ENCODE measurements at places on chromosomes 1 and 21. TPM values are rescaled to one million over a fixed set of nuclear protein-coding genes. Genes with fewer than 3 reads are reported as not detected.

Gene RNASEL
- total RNA-seq = 4.5 TPM

DNA sequence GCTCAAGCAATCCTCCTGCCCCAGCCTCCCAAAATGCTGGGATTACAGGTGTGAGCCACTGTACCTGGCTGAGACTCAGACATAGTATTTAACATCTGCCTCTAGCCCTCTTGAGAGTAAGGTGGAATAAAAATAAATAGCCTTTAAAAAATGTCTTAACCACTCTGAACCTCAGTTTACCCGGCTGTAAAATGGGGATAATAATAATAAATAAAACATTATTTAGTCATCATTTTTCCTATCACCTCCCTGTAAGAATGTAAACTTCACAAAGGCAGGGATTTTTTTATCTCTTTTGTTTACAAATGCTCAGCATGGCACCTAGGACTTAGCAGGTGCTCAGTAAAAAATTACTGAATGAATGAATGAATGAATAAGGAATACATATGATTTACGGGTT is 17.2 kb downstream of the EPHB2 start:
- no peaks in the 10 kb centered on the region for H3K27me3 ChIP-seq
- peaks cover 2% of the 10 kb centered on the region for H3K36me3 ChIP-seq
- H3K4me3 ChIP-seq = no peak overlapping the region
- H3K27ac ChIP-seq = no peak overlapping the region
- H3K4me1 ChIP-seq = peaks cover 20% of the 10 kb centered on the region

DNA sequence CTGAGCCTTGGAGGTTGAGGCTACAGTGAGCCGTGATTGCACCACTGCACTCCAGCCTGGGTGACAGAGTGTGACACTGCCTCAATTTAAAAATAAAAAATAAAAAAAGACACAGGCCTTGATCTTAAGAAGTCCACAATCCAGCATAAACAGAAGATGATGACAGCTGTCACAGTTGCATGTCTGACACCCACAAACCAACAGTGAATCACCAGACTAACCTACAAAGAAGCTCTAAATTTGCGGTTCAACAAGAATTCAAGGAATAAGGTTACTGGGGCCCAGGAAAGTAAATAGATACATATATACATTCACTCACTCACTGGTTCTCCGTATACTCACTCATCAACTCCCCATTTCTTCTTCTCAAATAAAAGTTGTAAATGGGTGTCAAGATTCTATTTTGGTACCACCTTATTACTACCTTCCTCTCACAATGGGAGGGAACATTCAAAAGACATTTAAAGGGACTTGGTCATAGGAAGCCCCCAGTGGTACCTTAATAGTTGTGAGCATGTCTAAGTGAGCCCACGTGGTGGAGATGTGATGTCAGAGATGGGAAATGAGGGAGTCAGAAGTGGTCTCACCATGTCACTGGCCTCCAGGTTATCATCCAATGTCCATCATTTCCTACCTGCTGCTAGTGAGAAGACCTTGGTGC is 66.9 kb upstream of the PRDX6 start:
- H3K27me3 ChIP-seq = no peaks in the 10 kb centered on the region
- H3K4me1 ChIP-seq = no peaks in the 10 kb centered on the region
- H3K27ac ChIP-seq = no peak overlapping the region
- DNase-seq = no peak

Gene LHX8
- 0.20 TPM for total RNA-seq

Gene PSMB4
- 202 TPM for total RNA-seq

- H3K27ac ChIP-seq = peak overlapping the region; percentile 74
- H3K36me3 ChIP-seq = peaks cover 30% of the 10 kb centered on the region
- no peaks in the 10 kb centered on the region for H3K27me3 ChIP-seq
- no peak overlapping the region for H3K4me3 ChIP-seq
Measured at GRCh38 chr1:74729741-74730478, 2.9 kb downstream of the CRYZ start.

DNA sequence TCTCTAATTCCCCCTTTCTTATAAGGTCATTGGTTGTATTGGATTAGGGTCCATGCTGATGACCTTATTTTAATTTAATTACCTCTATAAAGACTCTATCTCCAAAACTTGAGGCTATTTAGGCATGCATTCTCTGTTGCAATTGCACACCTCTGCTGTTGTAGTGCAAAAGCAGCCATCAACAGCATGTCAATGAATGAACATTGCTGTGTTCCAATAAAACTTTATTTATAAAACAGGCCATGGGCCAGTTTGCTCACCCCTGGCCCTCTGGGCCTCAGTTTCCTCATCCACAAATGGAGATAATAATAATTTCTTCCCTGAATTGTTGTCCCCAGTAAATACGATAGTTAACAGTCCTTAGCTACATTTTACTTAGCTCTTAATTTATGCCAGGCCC is 100.4 kb upstream of the USP24 start:
- peaks cover 24% of the 10 kb centered on the region for H3K4me1 ChIP-seq
- H3K27me3 ChIP-seq = no peaks in the 10 kb centered on the region
- no peaks in the 10 kb centered on the region for H3K36me3 ChIP-seq
- no peak overlapping the region for H3K4me3 ChIP-seq
- H3K27ac ChIP-seq = no peak overlapping the region

- H3K4me1 ChIP-seq = peaks cover 23% of the 10 kb centered on the region
- no peaks in the 10 kb centered on the region for H3K36me3 ChIP-seq
- no peak for DNase-seq
- H3K27ac ChIP-seq = no peak overlapping the region
Measured at GRCh38 chr1:158150523-158150922, 30.2 kb upstream of the CD1D start.

DNA sequence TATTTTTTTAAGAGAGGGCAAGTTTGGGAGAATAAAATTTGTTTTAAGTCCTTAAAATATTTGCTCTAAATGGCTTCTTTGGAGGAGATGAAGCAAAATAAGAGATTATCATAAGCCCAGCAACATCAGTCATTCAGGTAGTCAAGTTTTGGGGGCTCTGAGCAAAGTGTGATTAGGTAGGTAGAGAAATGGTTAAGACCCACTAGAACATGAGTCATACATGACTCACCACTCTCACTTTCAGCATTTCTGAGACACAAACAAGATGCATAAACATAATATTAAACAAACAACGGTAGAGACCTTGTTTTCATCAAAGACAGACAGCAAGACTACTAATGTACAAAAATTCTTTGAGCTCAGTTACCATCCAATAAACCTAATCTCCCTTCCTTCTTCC is 272.2 kb downstream of the LMO4 start:
- H3K4me3 ChIP-seq = no peak overlapping the region
- peaks cover 54% of the 10 kb centered on the region for H3K4me1 ChIP-seq
- H3K36me3 ChIP-seq = peaks cover 8% of the 10 kb centered on the region
- peak overlapping the region; percentile 58 for H3K27ac ChIP-seq
- no peak for DNase-seq

DNA sequence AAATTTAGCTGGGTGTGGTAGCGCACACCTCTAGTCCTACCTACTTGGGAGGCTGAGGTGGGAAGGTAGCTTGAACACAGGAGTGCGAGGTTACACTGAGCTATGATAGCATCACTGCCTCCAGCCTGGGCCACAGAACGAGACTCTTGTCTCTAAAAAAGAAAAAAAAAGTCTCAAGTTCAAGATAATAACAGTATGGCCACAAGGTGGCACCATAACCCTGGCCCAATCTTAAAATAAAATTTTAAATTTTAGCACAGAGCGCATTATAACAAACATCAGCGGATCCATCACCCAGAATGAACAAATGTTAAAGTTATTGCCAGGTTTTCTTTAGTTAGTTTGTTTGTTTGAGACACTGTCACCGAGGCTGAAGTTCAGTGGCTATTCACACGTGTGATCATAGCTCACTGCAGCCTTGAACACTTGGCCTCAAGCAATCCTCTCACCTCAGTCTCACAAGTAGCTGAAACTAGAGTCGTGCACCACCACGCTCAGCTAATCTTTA is 2.9 kb upstream of the HTR6 start:
- H3K27me3 ChIP-seq = peaks cover 60% of the 10 kb centered on the region
- no peak for DNase-seq
- H3K36me3 ChIP-seq = no peaks in the 10 kb centered on the region

Gene C2CD2
- total RNA-seq = 31.6 TPM

Gene PRAMEF13
- not detected for total RNA-seq

DNA sequence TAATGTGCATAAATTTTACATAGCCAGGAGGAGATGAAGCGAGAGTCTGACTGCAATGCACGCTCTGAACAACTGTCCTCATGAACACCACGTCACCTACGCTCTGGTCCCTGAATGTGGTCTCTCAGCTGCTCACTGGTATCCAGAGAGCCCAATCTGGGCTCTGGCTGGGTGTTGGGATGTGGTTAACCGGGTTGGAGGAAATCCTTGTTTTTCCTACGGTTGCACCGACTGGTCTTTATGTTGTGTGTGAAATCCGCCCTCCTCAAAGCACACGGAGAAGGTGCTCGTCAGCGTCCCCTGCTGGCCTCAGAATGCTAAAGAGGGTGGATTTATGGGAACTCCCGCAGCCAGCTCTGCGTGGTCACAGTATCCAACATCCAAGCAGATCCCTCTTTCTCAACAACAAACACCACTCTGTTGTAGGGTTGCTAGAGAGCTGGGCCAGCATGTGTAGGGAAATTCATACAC is 51.8 kb upstream of the FAM89A start:
- no peak overlapping the region for H3K27ac ChIP-seq
- H3K27me3 ChIP-seq = peaks cover 67% of the 10 kb centered on the region
- DNase-seq = no peak
- H3K4me1 ChIP-seq = no peaks in the 10 kb centered on the region
- no peaks in the 10 kb centered on the region for H3K36me3 ChIP-seq

- peaks cover 15% of the 10 kb centered on the region for H3K4me1 ChIP-seq
- DNase-seq = no peak
- peaks cover 3% of the 10 kb centered on the region for H3K27me3 ChIP-seq
- H3K4me3 ChIP-seq = no peak overlapping the region
Measured at GRCh38 chr1:12177156-12177998, 10.6 kb downstream of the TNFRSF1B start.

Gene CAPN8
- not detected for total RNA-seq

Gene BATF3
- total RNA-seq = 1.0 TPM

- DNase-seq = no peak
- no peaks in the 10 kb centered on the region for H3K27me3 ChIP-seq
- H3K4me1 ChIP-seq = peaks cover 2% of the 10 kb centered on the region
Measured at GRCh38 chr1:115214098-115214497, 124.0 kb downstream of the NGF start.

Gene SLAMF9
- total RNA-seq = not detected

Gene BRDT
- not detected for total RNA-seq

Gene FAM167B
- 1.8 TPM for total RNA-seq

Gene SPATA17
- 2.9 TPM for total RNA-seq

DNA sequence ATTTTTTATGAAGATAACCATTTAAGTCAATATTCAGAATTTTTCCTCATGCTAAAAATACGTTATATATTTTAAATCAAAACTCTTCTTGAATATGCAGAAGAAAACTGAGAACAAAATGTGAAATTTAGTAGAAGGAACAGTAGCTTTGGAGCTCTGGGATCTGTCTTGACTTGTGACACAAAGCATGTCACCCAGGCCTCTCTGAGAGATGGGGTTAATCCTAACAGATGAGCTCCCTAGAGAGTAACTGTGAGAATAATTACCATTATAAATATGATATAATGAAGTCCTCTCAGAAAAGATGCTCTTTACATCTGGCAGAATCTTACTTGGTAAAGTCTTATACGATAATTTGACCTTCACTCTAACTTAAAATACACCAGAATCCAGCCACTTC is 272.0 kb downstream of the PTPRC start:
- peaks cover 22% of the 10 kb centered on the region for H3K36me3 ChIP-seq
- H3K27ac ChIP-seq = peak overlapping the region; percentile 71
- no peak for DNase-seq

Gene PLCH2
- total RNA-seq = 1.7 TPM

DNA sequence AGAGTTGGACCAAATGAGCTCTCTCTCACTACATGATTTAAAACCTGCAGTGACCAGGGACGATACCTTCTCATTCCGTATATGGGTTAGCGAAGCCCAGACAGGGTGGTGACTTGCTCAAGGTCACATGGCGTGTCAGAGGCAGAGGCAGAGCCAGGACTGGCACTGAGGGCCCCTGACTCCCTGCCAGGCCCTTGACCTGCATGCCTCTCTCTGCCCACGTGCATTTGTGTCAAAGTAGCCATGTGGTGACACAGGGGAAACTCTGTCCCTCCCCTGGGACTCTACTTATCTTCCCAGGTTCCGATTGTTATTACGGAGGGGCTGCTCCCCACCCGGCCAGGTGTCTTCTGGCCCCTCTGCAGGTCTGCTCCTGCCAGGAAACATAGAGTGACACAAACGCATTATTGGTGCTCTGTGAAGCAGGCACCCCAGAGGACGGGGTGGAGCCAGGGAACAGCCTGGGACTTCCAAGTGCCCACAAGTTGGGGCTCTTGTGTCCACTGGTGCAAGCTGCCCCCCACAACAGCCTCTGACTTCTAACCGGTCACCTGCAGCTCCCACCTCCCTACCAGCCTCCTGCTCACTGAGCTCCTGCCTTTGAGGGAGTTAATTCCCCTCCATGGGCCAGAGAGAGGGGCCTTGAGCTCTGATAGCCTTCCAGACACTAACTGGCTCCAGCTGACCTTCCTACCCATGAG is 7.3 kb upstream of the TINAGL1 start:
- H3K27ac ChIP-seq = peak overlapping the region; percentile 87
- no peaks in the 10 kb centered on the region for H3K27me3 ChIP-seq
- H3K4me1 ChIP-seq = peaks cover 54% of the 10 kb centered on the region
- H3K4me3 ChIP-seq = no peak overlapping the region

Gene AP4B1
- total RNA-seq = 26.8 TPM

- no peaks in the 10 kb centered on the region for H3K36me3 ChIP-seq
- H3K4me1 ChIP-seq = peaks cover 22% of the 10 kb centered on the region
- H3K27ac ChIP-seq = no peak overlapping the region
- H3K27me3 ChIP-seq = no peaks in the 10 kb centered on the region
Measured at GRCh38 chr1:94025383-94026340, 95.3 kb downstream of the ABCA4 start.

DNA sequence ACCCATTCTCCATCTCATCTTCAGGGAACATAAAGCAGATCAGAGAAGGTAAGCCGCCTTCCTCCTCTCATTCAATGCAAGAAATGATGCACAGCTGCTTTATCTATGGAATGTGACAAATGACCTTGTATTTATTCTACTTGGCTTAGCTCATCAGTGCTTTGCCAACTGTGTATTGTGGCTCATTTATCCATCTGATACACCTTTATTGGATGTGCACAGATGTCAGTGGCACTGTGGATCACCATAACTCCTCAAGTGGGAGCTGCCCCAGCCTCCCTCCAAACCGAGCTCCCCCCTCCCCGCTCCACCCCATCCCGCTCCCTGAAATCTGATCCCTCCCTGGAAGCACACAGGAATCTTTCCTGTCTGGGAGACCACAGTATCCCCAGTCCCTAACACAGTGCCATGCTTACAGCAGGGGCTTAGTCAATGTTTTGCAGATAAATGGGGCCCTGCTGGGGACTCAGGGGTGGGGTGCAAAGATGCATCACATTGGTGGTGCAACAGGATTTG is 156.0 kb upstream of the RAB4A start:
- H3K27ac ChIP-seq = peak overlapping the region; percentile 77
- no peak for DNase-seq
- H3K27me3 ChIP-seq = no peaks in the 10 kb centered on the region

Gene EPHA10
- total RNA-seq = 0.25 TPM

Gene PGBD5
- total RNA-seq = 1.2 TPM

- peaks cover 15% of the 10 kb centered on the region for H3K36me3 ChIP-seq
- no peak overlapping the region for H3K4me3 ChIP-seq
- no peak for DNase-seq
- peaks cover 44% of the 10 kb centered on the region for H3K4me1 ChIP-seq
Measured at GRCh38 chr1:31036749-31037500, 28.6 kb downstream of the PUM1 start.

GRCh38 chr1:208665936-208666335 is 421.8 kb upstream of the PLXNA2 start:
- H3K4me3 ChIP-seq = no peak overlapping the region
- H3K27ac ChIP-seq = no peak overlapping the region
- DNase-seq = no peak
- no peaks in the 10 kb centered on the region for H3K4me1 ChIP-seq
- H3K27me3 ChIP-seq = peaks cover 50% of the 10 kb centered on the region
- H3K36me3 ChIP-seq = no peaks in the 10 kb centered on the region
